ENCODE measurements at places on chromosomes 4 and X. TPM values are rescaled to one million over a fixed set of nuclear protein-coding genes. Genes with fewer than 3 reads are reported as not detected.

Gene GYG2
- total RNA-seq = not detected

Gene PNMA6A
- 0.48 TPM for total RNA-seq

Gene HHIP
- 0.96 TPM for total RNA-seq

Gene UGT2A1
- not detected for total RNA-seq

Gene FRMD7
- not detected for total RNA-seq

Gene PAGE4
- not detected for total RNA-seq

Gene GAR1
- total RNA-seq = 1.7 TPM

Gene APLN
- total RNA-seq = 0.24 TPM

Gene ARHGAP36
- not detected for total RNA-seq

Gene XAGE2
- not detected for total RNA-seq

Gene SPANXD
- not detected for total RNA-seq

Gene MAGEA3
- not detected for total RNA-seq

Gene STPG2
- 0.24 TPM for total RNA-seq

Gene EREG
- total RNA-seq = 15.6 TPM

Gene HEPH
- total RNA-seq = not detected

Gene ENPEP
- total RNA-seq = 0.21 TPM

Gene HTR2C
- total RNA-seq = not detected

Gene GAGE12H
- not detected for total RNA-seq

Gene CLDN34
- 0.21 TPM for total RNA-seq

Gene KLKB1
- total RNA-seq = not detected

Gene HTRA3
- total RNA-seq = not detected

Gene RBM46
- under 0.01 TPM for total RNA-seq

Gene WDR45
- total RNA-seq = 37.4 TPM

Gene UGT2B10
- not detected for total RNA-seq

Gene TBC1D8B
- 4.3 TPM for total RNA-seq

Gene HS3ST1
- 2.3 TPM for total RNA-seq

Gene DIPK2B
- total RNA-seq = under 0.01 TPM

Gene TRIM75
- not detected for total RNA-seq

Gene SPANXB1
- total RNA-seq = not detected

Data from tracheal epithelial cell (primary cell).